ENCODE measurements at places on chromosomes 16 and 17.

GRCh38 chr17:41618341-41619035, 5.9 kb downstream of the KRT17 start:
- DNase-seq: no peak

DNA sequence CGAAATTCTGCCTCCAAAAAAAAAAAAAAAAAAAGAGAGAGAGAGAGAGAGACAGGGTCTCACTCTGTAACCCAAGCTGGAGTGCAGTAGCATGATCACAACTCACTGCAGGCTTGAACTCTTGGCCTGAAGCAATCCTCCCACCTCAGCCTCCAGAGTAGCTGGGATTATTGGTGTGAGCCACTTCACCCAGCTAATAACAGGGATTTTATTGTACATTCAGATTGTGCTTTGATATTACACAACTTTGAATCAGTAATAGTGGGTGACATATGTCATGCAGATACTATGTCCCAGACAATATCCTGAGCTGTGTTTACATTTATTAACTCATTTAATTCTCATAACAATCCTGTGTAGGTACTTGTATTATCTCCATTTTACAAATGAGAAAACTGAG, 19.7 kb upstream of the DHX8 start:
- DNase-seq: no peak

DNA sequence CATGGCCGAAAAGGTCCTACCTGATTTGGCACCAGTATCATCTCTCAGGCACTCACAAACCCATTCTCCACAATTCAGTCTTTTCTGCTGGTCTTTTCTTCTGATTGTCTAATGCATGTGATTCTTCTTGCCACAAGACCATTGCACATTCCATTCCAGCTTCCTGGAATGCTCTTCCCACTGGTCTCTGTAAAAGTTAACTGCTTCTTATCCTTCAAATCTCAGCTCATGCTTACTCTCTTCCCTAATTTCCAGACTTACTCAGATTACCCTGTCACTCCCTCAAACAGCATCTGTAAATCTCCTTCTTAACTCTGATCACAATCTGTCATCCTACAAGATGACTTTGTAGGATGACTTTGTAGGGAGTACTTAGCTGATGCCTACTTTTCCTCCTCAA, 320.2 kb downstream of the MAP2K6 start:
- no peak for DNase-seq

- DNase-seq: no peak
Measured at GRCh38 chr16:82605863-82606620, 20.7 kb upstream of the CDH13 start.

DNA sequence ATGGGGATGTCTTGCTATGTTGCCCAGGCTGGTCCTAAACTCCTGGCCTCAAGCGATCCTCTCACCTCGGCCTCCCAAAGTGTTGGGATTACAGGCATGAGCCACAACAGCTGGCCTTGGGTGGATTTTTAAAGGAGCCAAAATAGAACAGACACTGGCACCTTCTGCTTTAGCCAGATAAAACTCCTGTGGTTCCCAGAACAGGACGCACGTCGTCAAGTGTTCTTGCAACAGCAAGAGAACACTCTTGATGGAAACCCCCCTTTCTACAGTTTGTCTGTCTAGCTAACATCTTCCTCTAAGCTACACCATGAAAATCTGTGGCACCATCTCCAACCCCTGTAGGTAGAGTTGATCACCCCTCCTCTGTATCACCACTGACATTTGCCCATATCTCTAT, 122.6 kb downstream of the NPIPB5 start:
- DNase-seq: no peak

GRCh38 chr16:86732621-86733295, 154.4 kb downstream of the FOXL1 start:
- no peak for DNase-seq

GRCh38 chr17:45334231-45334630, 17.4 kb upstream of the MAP3K14 start:
- DNase-seq: no peak

GRCh38 chr17:81012574-81013447, 21.2 kb downstream of the CHMP6 start:
- DNase-seq: no peak

All from mesothelial cell of epicardium (in vitro differentiated cells).